ENCODE measurements at places on chromosomes 2 and 18.

DNA sequence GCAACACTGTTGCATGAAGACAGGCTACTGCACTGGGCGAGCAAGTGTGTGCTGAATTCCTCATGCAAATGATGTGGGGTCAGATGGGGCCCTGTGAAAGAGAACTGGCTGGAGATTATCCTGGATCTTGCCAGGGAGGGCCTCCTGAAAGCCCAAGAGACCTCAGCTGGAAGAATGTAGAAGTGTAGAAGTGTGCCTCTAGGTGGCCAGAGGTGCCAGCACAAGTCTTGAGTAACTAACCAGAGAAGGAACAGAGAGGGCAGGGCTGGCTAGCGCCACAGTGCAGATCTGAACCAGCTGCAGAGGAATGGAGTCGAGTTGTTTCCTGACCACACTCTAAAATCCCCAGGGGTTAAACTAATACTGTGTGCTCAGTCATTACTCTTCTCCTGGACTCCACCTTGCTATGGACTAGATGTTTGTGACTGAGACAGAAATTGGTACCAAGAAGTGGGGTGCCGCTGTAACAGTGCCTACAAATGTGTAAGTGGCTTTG lies 399.3 kb downstream of the LRATD1 start:
- DNase-seq: no peak

GRCh38 chr2:95362486-95362885 lies 40.0 kb upstream of the FAHD2A start:
- DNase-seq: no peak

DNA sequence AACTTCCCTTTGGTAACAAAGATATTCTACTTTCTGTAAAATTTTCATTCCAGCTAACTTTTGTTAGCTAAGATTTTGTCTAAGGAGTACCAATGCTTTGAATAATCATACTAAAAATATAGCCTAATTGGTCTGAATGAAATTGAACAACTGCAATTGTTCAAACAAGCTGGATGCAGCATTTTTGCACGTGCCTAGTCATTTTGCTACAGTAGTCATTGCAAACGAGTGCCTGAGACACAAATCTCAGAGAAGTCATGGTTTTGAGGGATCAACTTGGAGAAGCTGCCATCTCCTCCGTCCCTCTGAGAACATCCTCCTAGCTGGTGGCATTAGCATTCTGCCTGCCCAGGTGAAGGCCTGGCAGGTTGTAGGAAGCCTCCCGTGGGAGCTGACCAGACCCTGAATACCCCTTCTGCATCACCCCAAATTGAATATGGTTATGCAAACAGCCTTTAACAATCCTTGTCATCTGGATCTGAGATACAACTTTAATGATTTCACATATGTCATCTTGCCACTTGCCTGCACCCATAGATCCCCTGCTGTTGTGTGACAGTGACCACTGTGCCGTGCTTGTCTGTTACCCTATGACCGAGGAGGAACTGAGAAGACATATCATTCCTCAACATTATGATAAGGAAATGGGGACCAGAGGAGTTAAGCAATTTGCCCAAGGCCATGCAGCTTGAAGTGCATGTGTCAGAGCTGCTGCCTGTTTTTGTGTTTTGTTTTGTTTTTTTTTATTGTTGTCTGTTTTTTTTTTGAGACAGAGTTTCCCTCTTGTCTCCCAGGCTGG lies 29.1 kb upstream of the MGAT4A start:
- DNase-seq: no peak

- no peak for DNase-seq
These were observed 221.6 kb downstream of the NR4A2 start for GRCh38 chr2:156110890-156111289.

- no peak for DNase-seq
These were observed 47.9 kb downstream of the MEMO1 start for GRCh38 chr2:31962757-31963361.

GRCh38 chr2:441258-442022 lies 153.5 kb upstream of the ALKAL2 start:
- DNase-seq: no peak

- no peak for DNase-seq
These were observed 7.1 kb upstream of the NAPG start for GRCh38 chr18:10518595-10519255.

GRCh38 chr2:205193836-205194228 lies 488.5 kb upstream of the NRP2 start:
- DNase-seq: no peak

GRCh38 chr18:3791238-3791637 lies 341.3 kb downstream of the TGIF1 start:
- DNase-seq: no peak

DNA sequence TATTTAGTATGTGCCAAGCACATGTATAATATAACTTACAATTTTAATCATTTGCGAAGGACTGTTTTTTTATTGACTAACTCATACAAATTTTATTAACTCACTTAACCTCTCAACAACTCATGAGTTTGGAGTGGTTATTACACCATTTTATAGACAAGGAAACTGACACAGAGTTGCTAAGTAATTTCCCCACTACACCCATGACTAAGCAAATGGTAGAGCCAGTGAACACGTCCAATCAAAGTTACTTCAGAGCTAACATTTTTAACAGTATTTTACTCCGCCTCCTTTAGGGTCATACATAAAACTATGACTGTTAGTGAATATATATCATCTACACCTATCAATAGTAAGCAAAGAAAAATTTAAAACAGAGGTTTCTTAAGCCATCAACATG lies 556.7 kb upstream of the FSIP2 start:
- no peak for DNase-seq

GRCh38 chr2:4914551-4914950 lies 777.6 kb upstream of the SOX11 start:
- no peak for DNase-seq

DNA sequence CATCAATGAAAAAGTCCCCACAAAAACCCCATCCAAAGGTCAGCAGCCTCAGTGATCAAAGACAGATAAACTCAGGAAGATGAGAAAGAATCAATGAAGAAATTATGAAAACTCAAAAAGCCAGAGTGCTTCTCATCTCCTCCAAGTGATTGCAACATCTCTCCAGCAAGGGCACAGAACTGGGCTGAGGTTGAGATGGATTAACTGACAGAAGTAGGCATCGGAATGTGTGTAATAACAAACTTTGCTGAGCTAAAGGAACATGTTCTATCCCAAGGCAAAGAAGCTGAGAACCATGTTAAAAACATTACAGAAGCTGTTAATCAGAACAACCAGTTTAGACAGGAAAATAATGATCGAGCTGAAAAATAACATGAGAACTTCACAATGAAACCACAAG lies 442.8 kb upstream of the SYT4 start:
- no peak for DNase-seq

- DNase-seq: no peak
These were observed 83.5 kb upstream of the DTNA start for GRCh38 chr18:34626404-34627136.

DNA sequence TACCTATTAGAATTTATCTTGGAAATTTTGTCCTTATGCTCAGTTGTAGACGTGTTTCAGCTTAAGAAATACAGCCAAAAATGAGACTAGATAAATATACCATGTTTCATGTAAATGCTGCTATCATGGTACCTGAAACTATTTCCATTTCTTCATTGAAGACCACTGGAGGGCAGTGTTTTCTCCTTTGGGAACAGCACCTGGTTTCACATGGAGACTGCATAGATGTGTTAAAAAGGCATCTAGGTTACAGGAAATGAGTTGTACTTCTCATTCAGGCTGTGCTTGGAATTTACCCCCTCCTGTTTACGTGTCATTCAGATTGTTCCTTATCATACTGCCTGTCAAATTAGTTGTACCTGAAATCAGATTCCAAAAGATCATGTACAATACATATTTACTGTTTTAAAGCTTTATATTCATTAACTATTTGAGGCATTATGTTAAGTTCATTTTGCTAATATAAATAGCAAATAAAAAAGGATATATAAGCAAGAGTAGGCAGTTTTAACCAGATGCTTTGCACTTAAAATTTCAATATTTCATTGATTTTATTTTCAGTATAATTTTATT lies 57.3 kb upstream of the PSMD14 start:
- DNase-seq: peak; percentile 25

DNA sequence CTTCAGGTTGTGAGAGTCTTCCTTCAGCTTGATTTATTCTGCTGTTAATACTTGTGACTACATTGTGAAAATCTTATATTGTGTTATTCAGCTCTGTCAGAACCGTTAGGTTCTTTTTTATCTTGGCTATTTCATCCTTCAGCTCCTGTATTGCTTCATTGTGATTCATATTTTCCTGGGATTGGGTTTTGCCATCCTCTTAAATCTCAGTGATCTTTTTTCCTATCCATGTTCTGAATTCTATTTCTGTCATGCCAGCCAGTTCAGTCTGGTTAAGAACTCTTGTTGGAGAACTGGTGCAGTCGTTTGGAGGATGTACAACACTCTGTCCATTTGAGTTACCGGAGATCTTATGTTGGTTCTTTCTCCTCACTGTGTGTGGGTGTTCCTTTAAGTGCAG lies 19.1 kb downstream of the MSTN start:
- no peak for DNase-seq

GRCh38 chr2:45888167-45888566 lies 236.7 kb downstream of the PRKCE start:
- DNase-seq: no peak

- DNase-seq: no peak
These were observed 12.6 kb upstream of the KLHL23 start for GRCh38 chr2:169721016-169721415.

DNA sequence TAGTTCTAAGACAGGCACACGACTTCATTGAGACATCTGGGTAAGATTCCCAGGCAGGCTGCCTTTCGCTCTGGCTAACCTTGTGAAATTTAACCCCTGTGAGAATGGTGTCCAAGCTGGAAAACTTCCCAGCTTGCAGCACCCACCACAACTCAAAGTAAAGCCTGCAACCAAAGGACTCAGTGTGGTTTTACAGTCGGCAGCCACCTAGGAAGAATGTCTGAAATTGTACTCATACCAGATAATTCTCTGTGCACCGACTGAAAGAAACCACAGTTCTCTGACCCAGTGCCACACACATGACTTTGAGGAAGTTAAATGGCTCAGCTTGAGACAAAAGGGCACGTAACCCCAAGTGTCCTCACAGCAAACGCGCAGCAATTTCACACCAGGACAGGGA lies 125.7 kb downstream of the RBMS1 start:
- DNase-seq: no peak

- DNase-seq: no peak
These were observed 23.7 kb downstream of the MRPL33 start for GRCh38 chr2:27795093-27795834.

GRCh38 chr2:154170400-154170799 lies 298.7 kb downstream of the GALNT13 start:
- no peak for DNase-seq

GRCh38 chr2:68368654-68369336 lies 3.7 kb downstream of the PLEK start:
- no peak for DNase-seq

DNA sequence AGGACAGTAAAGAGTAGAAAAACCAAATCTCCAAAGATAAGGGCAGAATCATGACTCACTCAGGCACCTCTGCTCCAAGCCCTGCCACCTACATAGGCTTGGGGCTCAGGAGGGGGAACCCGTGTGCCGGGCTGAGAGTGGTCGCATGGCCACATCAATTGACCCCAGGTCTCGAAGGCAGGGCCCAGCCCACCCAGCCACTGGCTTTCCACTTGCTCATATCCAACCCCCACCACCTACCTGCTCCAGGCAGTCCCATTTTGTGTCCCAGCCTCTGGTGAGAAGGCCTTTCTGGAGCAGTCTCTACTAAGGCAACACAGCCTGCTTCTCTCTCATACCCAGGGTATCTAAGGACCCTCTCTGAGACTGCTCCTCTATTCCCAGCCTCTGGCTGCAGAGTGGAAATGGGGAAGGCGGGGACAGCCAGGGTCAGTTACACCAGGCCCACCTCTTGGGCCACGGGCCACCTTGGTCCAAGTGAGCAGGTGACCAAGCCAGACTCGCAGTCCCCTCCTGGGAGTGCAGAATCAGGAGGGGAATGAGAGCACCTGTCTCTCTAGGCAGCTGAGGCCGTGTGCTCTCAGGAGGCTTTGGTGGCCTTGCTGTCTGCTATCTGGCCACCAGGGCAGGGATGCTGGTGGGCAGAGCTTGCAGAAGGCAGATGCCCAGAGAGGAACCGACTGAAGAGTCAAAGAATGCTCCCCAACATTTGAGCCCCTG lies 20.8 kb downstream of the TFCP2L1 start:
- DNase-seq: no peak

GRCh38 chr2:150438654-150439053 lies 48.8 kb downstream of the RND3 start:
- DNase-seq: no peak

- DNase-seq: no peak
These were observed 61.7 kb downstream of the CERS6 start for GRCh38 chr2:168517816-168518215.

- peak; percentile 82 for DNase-seq
These were observed 11.3 kb downstream of the IL1RN start for GRCh38 chr2:113138428-113139322.
